Kidney capillary endothelial cell (primary cell): ENCODE measurements at places on chromosomes 6 and 20.

- no peak for DNase-seq
Observed at GRCh38 chr6:115058414-115059211, 715.8 kb upstream of the HS3ST5 start.

DNA sequence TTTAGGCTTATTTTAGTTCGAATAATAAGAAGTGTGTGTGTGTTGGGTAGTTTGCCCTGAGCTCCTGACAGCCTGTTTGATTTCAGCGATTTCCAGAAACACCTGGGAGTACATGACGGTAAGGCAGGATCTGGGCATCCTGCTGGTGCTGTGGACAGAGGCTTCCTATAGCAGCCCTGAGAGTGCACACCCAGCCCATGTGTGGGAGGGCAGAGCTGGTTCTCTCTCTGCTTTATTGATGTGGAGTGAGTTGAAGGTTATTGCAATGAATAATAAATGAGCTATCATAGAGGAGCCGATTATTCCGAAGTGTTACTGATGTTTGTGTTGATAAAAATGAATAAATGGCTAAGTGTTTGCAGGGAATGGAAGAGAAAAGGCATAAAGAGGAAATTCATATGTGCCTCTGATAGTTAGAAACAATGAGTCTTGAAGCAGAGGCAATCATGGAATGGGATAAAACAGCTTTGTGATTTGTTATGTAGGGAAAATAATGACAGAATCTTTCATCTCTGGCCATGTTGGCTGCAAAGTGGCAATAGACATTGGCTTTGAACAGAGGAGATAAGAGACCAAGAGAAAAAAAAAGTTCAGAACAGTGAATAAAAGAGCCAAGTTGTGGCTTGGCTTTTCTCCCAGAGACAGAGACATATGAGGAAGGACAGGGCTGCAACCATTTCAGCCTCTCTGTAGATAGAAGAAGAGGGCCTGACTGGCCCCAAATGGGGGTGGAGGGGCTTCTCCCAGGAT lies 166.2 kb upstream of the CHD6 start:
- DNase-seq: no peak

- DNase-seq: no peak
Observed at GRCh38 chr6:133834472-133835170, 54.3 kb upstream of the TCF21 start.

GRCh38 chr6:11198663-11199603 lies 33.5 kb downstream of the NEDD9 start:
- DNase-seq: no peak

DNA sequence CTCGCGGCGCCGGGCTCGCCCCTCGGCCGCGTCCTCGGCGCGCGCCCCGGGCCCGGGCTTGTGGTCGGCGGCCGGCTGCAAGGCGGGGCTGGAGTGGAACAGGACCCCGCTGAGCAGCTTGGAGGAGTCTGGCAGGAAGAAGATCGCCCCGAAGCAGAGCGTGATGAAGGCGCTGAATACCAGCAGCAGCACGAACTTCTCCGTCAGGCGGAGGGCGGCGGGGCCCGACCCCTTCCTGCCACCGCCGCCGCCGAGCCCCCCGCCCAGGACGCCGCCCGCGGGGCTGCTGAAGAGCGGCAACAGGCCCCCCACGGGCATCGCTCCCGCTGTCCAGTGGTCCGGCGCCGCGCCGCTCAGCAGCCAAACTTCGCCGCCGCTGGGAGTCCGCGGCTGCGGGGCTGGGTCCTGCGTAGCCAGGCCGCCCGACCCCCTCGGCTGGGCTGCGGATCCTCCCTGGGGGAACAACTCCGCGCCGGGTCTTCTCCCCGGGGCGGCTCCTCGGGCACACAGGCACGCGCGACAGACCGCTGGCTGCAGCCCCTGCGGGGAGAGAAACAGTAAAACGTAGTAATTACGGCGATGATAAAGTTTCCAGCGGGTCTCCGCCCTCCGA lies 707 bp downstream of the MAN1A1 start:
- DNase-seq: no peak

- DNase-seq: no peak
Observed at GRCh38 chr20:24701027-24701426, 231.6 kb downstream of the SYNDIG1 start.

DNA sequence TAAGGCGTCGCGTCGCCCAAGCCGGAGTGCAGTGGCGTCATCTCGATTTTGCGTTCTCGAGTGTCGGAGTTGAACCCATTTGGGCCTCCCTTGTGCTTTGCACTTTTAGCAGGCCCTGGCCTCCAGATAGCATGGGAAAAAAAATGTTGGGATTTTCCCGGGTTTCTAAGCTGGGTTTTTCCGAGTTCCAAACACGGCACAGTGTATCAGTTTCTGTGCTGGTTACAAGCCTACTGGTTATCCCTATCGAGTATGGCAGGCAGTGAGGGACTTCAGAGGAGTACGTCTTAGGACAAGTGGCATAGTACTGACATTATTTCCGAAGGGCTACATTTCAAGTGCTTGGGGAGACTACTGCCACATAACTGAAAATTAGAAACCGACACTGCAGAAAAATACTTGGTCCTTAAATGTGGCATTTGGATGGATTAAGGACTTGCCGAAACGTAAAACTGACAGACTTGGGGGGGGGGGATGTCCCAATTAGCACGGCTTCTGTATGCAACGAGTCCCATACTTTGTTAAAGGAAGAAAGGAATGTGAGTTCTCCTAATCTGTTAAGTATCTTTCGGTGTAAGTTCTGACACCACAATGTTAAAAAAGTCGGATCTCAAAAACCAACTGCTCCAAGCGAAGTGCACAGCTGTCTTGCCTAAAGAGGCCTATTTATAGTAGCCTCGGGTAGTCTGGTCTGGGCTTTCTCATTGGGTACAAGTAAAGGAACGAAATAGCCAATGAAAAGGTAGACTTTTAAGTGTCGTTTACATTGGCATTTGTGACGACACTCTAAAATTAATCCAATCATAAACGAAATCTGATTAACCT lies 70.2 kb downstream of the HFE start:
- DNase-seq: peak; percentile 94

GRCh38 chr20:12199703-12200102 lies 282.0 kb downstream of the BTBD3 start:
- DNase-seq: no peak

DNA sequence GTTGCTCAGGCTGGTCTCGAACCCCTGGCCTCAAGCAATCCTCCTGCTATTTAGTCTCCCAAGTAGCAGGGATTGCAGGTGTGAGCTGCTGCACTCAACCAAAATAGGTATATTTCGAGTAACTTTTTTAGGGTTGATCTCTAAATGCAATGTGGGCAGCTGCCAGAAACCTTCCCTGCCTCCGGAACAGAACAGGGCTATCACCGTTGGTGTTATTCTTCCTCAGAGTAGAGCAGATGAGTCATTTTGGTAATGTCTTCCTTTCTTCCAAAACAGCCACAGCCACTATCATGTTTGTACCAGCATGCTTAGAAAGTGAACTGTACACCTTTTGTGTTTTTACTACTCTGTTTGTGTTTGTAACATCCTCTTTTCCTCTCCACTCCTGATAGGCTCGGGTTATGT lies 44.1 kb downstream of the SNX9 start:
- peak; percentile 40 for DNase-seq

GRCh38 chr20:10111959-10112250 lies 77.1 kb downstream of the ANKEF1 start:
- no peak for DNase-seq

- no peak for DNase-seq
Observed at GRCh38 chr6:120431841-120432240, 902.4 kb downstream of the TBC1D32 start.

GRCh38 chr20:19375395-19375794 lies 163.0 kb downstream of the SLC24A3 start:
- no peak for DNase-seq

DNA sequence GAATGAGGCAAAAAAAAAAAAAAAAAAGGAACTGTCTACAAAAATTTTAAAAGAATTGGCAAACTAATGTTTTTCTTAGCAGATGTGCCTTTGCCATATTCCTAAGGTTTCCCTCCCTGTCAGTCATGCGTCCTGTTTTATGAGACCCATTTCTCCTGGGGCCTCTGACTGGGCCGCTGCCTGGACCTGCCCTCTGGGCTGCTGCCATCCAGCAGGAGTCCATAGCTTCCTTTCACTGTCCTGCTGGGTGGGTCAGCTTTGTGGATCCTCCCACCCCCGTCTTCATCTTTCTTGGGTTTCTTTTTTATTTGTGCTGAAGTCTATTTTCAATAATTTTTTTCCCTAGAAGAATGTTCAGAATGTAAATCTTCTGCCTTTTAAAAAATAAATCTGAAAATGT lies 110.8 kb upstream of the SCP2D1 start:
- DNase-seq: no peak
